ENCODE measurements at places on chromosomes 5 and 9. TPM values are rescaled to one million over a fixed set of nuclear protein-coding genes. Genes with fewer than 3 reads are reported as not detected.

DNA sequence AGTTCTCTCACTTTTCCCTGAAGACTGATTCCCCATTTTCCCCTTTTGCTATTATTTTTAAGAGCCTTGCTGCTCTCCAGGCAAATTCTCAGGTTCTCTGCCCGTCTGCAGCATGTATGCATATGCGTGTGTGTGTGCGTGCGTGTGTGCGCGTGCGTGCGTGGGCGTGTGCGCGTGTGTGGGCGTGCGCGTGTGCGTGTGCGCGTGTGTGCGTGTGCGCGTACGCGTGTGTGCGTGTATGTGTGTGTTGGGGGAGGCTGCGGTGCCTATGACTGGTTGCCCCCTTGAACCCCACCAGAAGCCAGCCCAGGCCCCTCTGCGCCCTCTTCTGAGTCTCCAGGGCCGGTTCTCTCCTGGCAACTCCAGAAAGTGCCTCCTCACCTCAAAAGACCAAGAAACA, 987 bp upstream of the FOXI1 start:
- DNase-seq: no peak

GRCh38 chr5:159210210-159210661, 883 bp upstream of the RNF145 start:
- DNase-seq: peak; percentile 13

GRCh38 chr9:5428794-5429528, 8.8 kb downstream of the PLGRKT start:
- DNase-seq: peak; percentile 52

The NUP155 gene
- 83.7 TPM for total RNA-seq

GRCh38 chr5:159873680-159874079, 42.6 kb upstream of the ADRA1B start:
- peak; percentile 67 for DNase-seq

DNA sequence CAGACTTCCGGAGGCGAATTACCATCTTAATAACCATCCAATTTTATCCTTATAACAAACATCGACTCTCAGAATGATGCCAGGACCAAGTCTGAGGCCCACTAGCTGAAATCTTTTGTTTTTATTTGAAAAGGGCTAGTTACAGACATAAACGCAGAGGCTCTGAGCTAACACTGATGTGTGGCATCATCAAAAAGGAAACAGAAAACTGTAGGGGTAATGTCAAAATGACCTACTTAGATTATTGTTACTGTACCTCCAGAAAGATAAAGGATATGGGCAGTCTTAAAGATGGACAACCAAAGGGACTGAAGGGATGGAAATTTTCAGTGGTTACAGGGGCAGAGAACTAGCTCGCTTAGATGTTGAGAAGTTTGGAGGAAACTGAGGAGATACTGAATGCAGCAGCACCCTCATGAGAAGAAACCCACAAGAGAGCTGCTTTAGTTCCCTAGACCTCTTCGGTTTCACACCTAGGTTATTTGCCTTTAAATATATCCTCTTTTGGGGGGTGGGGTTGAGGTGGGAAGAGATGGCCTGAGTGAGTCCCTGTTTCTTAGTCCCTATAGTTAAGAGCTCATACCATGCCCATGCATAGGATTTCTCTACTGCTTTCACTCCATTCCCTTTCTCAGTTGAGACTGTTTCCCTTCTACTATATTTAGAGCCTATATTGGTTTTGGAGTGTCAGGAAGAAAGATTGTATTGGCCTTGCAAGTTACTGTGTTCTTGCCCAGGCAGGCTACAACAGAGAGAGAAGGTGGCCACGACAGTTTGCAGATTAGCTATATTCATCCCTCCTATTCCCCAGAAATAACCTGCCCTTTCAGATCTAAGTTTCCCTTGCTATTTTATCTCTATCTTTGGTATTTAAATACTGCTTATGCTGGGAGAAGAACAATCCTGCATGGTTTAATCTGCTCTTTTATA, 320.4 kb upstream of the EFNA5 start:
- no peak for DNase-seq

DNA sequence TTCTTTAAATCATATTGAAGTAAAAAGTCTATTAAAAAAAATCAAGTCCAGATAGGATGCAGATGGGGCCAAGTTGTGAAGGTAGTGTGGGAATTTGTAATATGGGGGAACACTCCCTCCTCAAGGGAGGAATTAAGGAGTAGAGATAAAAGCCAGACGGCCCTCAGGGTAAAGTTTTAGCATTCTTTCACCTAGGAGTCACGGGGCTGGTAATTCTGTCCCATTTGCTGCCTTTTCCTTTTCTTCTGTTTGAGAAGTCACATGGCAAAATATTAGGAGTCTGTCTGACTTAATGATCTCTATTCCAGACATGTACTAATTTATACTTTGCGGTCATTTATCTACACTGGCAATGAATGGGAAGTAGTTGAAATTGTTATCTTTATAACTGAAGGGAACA, 61.9 kb downstream of the SNX24 start:
- DNase-seq: no peak

DNA sequence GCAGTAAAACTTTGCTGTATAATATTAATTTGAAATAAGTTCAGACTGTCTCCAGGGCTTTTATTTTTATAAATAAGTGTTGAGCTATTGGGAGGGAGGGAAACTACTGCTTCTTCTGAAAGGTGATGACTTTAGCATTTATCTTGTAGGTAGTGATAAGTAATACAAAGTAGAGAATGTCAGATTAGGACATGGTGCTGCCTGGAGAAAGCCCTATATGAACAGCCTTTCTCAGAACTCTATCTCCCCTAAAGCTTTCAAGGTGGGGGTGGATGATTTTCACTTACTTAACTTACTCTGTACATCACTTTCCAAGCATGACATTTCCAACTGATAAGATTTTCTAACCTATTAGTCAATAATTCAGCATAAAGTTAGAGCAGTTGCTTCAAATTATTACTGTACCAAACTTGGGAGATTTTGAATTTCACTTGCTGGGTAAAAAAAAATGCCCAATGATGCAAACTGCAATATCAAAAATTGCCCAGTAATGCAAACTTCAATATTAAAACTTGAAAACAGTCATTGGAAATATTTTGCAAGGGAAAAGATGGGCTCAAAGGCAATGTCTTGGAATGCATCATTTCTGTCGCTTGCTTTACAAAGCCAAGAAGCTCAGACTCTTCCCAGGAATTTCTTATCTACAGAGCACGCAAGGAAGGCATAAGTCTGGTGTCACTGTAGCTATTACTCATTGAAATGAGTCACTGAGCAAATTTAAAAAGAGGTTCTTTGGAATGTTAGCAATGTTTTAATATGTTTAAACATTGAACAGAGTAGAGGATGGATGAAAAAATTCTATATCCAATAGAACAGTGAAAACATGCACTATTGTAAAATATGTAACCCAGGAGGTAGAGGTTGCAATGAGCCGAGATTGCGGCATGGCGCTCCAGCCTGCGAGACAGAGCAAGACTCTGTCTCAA, 569.5 kb downstream of the PSAT1 start:
- DNase-seq: peak; percentile 96

The TTC23L gene
- total RNA-seq: not detected

DNA sequence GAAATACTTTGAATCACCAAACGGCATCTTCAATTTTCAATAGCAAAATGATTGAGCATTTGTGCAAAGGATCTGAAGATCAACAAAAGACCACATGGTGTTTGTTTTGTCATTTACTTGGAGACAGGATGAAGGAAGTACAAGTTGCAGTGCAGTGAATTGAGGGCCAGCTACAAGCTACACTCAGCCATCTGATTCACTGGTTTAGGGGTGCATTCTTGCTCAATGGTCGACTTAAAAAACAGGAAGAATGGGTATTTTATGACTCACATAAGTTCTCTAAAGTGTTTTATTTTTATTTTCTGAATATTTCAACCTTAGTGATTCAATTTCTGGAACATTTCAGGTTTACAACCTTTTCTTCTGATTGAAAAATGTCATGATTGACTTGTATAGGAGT, 412.1 kb upstream of the ADAMTSL1 start:
- no peak for DNase-seq

GRCh38 chr9:19498015-19498414, 89.2 kb downstream of the ACER2 start:
- DNase-seq: no peak

Measured in HT1080 (cell line).